ENCODE measurements at places on chromosomes 13 and 19.
A peak's percentile ranks its signal among the peaks of the same experiment; 100 is the strongest.

GRCh38 chr13:105118426-105118985 is 1417.0 kb downstream of the EFNB2 start:
- DNase-seq = no peak

DNA sequence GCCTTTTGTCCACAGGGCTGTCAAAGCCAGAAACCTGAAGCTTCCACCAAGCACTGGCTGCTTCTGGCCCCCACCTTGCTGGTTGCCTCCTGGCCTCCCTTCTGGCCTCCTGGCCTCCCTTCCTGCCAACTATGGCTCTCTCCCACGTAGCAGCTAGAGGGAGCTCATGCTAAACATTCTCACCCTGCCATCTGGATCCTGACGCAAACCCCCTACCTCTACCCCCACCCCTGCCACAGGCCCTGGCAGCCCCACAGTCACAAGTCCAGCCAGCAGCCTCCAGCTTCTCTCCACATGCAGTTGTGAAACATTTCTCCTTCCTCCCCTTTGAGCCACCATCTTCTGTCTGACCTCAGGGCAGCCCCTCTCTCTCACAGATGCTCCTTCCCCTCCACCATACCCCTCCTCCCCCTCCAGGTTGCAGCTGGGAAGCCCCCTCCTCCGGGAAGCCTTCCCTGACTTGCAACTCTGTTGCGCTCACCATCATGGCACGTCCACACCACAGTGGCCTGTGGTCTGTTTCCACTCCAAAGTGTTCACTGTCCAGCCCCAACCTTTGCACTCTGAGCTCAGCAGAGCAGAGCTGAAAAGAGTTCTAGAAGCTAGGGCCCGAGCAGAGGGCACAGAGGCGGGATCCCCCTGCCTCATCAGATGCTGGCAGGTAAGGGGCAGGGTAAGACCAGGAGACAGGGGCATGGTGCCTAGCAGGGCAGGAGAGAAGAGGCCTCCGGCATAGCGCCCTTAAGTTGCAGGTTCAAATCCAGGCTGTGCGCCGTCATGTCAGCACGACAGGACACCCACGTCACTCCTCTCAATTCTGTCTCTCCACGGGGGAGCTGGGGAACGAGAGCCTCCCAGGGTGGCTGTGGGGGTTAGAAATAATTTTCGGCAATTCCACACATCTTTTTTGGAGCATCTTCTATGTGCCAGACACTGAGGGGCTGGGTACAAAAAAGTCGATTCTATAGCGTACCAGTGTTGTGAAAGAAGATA is 7.3 kb downstream of the ADGRL1 start:
- no peak for DNase-seq

GRCh38 chr19:1028062-1028926 is 1.9 kb downstream of the CNN2 start:
- DNase-seq = peak; percentile 67

GRCh38 chr13:62706048-62706447 is 1290.4 kb upstream of the PCDH20 start:
- no peak for DNase-seq

- DNase-seq = no peak
Measured at GRCh38 chr19:35524181-35524837, 3.8 kb downstream of the SBSN start.

- no peak for DNase-seq
Measured at GRCh38 chr19:45130888-45131615, 29.7 kb downstream of the NKPD1 start.

DNA sequence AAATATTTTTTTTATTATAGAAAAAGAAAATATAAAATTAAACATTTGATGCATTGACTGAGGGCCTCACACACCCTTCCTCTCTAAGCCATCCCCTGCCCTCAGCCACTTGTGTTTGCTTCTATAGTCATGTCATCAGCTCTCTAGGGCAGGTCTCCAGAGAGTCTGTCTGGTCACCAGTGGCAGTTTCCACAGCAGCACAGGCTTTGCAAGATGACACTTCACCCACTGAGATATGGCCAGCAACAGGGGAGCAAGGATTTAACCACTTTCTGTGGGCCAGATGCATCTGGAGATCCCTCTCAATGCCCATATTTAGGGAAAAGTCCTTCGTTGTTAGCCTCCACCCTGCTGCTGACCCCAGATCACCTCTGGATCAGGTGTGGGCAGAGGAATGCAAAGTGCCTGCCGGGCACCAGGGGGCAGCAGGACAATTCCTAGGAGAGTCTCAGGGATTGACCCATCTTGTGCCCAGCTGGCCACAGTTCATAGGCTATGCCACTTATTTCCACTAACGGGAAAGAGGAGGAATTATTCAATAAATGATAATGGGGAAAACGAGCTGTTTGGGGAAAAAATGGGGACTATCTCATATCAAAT is 4.8 kb downstream of the ABCC4 start:
- DNase-seq = no peak

- DNase-seq = no peak
Measured at GRCh38 chr13:41075034-41075433, 13.7 kb downstream of the WBP4 start.

- peak; percentile 15 for DNase-seq
Measured at GRCh38 chr19:3985643-3986259, 488 bp upstream of the EEF2 start.

GRCh38 chr13:49220856-49221589 is 885 bp downstream of the MLNR start:
- no peak for DNase-seq

GRCh38 chr19:50022823-50023222 is 2.3 kb downstream of the VRK3 start:
- no peak for DNase-seq

DNA sequence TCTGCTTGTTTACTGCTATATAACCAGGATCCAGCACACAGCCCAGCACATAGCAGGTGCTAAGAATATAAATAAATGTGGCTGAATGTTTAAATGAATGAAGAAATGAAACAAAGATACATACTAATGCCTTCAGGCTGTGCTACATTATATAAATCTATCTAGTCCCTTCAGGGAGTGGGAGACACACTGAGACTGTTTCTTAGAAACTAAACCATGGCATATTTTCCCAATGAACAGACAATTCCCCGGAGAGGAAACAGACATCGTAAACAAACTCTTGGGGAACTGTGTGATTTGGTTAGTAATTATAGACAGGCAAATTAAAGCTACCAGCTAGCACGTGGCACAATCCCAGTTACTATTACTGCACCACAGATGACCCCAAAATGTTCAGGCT is 9.7 kb upstream of the FEM1A start:
- DNase-seq = peak; percentile 6

DNA sequence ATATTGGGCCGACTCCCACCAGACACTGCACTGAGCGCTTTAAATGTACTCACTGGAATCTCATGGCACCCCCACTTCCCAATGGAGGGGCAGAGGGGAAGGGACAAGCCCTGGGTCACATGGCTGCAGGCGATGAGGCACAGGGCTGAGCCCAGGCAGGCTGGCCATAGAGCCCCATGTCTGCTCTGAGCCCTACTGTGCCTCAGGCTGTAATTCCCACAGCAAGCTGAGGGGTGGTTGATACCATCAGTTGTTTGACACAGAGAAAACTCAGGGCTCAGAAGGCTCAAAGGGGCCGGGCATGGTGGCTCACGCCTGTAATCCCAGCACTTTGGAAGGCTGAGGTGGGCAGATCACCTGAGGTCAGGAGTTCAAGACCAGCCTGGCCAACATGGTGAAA is 25.1 kb downstream of the RFX1 start:
- DNase-seq = no peak

DNA sequence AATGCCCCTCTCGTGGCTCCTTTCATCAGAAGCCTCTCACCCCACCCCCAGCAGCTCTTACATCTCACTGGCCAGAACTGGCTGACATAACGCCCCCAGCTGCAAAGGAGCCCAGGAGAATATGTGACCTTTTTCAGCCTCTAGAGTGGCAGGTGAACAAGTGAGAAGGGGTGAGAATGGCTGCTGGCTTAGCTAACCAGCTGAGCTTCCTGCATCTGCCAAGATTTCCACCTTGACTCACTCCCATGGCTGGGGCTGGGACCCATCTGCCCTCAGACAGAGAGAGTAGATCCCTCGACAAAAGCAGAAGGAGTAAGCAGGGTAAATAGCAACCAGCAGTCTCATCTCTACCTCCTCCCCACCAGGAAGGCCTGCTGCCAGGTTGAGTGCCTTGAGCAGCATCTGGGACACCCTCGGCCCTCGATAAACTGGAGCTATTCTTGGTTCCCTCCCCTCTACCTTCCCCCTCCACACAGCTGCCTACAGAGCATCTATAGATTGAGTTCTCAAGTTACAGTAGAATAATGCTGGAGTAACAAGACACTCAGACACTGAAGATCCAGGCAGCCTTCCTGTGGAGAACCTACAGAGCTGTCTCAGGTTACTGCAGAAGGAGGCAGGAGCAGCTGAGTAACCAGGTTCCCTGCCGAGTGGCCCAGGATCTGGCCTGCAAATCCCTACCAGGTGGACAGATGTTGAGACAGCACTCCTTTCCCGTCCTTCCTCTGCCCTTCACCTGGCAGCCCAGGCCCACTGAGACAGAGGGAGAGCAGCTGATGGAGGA is 15.5 kb downstream of the KASH5 start:
- DNase-seq = no peak

DNA sequence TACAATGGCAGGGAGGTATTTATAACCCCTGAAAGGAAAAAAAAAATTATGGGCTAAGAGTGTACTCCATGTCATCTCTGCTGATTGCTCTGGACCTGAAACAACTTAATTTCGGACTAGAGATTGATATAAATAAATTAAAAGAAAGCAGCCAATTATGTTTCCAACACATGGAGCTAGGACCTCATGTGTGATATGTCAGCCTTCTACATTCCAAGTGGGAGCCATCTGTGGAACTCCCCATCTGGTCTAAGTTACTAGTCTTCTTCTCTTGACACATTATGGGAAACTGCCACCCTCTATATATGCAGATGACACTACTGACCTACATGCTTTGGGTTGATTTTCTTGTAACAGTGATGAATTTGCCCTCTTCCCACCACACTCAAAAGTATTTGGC is 86.1 kb downstream of the FLT1 start:
- DNase-seq = no peak

GRCh38 chr19:3655402-3656072 is 28.9 kb upstream of the CACTIN start:
- DNase-seq = no peak

DNA sequence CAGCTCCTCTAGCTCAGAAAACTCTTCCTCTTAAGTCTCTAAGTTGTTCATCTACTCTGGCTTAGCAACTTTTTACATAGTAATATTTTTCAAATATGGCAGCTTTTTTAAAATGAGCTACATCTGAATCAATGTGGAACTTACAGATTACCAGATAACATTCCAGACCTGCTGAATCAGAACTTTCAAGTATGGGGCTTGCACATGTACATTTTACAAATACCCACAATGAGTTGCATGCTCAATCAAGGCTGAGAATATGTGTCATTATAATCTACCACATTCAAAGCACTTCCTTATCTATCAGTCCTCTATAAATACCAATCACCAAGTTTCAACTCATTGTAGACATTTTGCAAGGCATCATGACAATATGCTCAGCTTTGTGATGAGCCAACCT is 383.1 kb downstream of the FGF14 start:
- no peak for DNase-seq

GRCh38 chr19:275000-275399 is 16.2 kb downstream of the PLPP2 start:
- no peak for DNase-seq

DNA sequence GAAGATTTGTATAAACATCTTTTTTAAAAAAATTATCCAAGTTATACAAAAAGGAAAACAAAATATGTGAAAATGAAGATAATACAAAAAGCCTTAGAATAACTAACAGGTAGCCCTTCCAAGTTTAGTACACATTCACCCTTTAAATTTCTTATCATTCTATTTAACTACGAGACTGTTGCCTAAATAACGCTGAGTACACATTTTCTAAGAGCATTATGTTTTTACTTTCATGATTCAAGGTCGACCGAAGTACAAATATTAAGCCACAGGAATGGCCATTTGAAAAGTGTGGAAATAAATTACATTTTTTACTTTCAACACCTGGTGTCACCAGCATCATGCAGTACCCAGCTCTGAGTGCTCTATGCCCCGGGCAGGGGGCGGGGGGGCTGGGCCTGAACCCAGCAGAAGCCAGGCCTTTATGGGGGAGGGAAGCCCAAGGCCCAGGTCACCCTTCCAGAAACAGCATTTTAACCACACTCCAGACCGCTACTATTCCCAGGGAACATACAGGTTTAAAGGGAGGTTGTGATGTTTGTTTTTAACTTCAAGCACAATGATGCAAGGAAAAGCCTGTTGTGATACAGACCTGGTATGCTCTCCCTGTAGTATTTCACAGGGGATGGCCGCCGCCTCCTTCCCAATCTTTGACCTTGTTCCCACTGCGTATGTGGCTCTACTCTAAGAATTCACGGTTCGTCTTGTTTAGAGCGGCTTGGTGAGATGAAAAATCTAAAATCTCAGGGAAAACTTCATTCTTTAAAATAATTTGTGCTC is 24.0 kb downstream of the GGACT start:
- DNase-seq = no peak

DNA sequence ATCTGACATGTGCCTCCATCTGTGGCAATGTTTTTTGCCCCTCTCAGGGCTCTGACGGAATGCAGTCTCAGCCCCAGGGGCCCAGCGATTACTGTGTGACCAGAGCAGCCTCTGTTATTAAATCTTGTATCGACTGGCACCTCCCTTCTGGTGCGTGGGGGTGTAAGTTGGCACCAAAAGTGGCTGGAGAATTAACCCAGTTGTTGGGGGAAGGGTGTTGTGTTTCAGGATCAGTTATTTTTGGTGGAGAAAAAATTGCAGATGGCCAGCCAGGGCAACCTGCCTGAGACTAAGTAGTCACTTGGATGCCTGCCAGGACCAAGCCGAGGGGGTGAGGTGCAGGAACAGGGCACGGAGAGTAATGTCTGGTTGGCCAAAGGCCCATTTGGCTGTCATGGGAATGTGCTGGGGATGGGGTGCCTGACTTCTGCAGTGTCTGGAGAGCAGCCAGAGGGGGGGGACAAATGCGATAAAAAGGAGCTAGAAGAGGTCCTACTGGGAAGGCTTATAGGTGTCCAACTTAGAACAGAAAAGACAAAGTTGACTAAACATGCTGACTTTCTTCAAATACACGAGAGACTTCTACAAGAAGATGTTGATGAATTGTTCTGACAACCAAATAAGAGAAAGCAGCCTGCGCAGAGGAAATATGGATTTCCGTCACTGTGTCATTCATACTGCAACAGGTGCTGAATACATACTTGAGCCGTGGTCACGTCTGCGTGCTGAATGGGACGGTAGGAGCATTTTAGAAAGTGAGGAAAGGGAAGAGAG is 69.8 kb downstream of the SIAH3 start:
- DNase-seq = no peak

GRCh38 chr13:42750794-42751193 is 30.6 kb upstream of the FAM216B start:
- DNase-seq = no peak

DNA sequence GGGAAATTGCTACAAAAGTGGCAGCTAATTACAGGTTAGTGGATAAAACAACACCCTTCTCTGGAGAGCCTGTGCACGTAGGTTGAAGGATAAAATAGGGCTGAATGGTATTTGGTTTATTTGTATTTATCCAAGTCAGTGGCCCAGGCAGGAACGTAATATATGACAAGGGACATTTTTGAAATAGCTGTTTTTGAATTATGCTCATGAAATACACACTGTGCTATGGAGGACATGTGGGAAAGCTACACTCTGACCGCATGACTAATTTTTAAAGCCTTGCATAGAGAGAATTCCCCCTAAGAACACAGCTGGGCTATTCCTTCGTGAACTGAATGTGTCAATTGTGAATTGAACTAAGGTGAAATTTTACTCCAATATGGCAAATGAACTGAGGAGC is 292.1 kb upstream of the MAB21L1 start:
- peak; percentile 42 for DNase-seq
